ENCODE measurements at places on chromosomes 12 and 14. TPM values are rescaled to one million over a fixed set of nuclear protein-coding genes. Genes with fewer than 3 reads are reported as not detected.

Gene TAC3
- total RNA-seq: not detected

- DNase-seq: no peak
These were observed 27.3 kb downstream of the DAAM1 start for GRCh38 chr14:59215757-59216156.

DNA sequence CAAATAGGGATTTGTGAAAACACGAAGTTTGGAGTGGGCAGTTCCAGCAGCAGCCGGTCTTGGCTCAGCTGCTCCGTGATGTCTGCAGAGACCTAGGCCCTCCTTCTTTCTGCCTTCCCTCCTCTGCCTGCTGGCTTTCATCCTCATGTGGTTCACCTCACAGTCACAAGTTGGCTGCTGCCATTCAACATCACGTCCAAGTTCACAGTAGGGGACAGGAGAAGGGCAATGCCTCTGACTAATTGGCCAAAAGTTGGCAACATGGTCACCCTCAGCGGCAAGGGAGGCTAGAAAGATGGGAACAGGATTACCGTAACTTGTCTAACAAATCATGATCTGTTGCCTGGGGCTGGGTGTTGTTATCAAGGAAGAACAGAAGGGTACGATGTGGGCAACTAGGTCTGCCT is 7.8 kb upstream of the CACNA2D4 start:
- no peak for DNase-seq

DNA sequence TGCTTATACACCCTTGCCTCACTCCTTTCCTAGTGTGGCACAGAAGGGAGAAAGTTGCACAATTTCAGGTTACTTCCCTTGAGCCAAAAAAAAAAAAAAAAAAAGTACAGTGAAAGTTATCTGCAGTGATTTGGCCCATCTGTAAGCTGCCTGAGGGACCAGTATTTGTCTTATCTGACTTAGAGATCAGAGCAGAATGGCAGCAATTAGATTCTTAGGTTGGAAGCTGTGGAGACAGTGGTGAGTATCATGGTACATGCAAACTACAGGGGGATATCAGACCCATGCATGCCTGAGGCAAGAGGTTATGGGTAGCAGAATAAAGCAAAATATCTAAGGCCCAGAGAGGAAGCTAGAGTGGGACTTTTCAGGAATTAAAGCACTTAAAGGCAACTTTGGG is 1070.7 kb upstream of the NOVA1 start:
- no peak for DNase-seq

- DNase-seq: no peak
These were observed 20.5 kb upstream of the FBRSL1 start for GRCh38 chr12:132469423-132469822.

- no peak for DNase-seq
These were observed 2.9 kb upstream of the CALM1 start for GRCh38 chr14:90393966-90394365.

GRCh38 chr12:89983622-89984021 is 275.0 kb upstream of the ATP2B1 start:
- DNase-seq: no peak

Gene KRT75
- not detected for total RNA-seq

GRCh38 chr14:27528328-27528727 is 930.5 kb upstream of the NOVA1 start:
- DNase-seq: no peak

DNA sequence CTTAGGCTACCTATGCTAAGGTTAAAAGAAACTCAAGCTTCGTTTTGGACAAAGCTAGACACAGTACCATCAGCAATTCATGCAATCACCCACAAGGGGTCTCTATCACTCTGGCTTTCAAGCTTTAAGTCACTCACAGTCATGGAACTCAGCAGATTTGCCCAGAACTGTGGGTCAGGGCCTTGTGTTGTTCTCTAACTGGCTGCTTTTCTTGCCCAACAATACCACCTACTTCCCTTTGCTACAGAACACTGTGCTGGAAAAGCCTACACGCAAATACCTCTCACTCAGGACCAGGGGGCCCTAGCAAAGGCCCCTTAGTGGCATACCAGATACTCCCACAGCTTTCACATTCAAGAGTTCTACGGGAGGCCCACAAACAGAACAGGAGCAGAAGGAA is 9.1 kb downstream of the NEMP1 start:
- peak; percentile 76 for DNase-seq

DNA sequence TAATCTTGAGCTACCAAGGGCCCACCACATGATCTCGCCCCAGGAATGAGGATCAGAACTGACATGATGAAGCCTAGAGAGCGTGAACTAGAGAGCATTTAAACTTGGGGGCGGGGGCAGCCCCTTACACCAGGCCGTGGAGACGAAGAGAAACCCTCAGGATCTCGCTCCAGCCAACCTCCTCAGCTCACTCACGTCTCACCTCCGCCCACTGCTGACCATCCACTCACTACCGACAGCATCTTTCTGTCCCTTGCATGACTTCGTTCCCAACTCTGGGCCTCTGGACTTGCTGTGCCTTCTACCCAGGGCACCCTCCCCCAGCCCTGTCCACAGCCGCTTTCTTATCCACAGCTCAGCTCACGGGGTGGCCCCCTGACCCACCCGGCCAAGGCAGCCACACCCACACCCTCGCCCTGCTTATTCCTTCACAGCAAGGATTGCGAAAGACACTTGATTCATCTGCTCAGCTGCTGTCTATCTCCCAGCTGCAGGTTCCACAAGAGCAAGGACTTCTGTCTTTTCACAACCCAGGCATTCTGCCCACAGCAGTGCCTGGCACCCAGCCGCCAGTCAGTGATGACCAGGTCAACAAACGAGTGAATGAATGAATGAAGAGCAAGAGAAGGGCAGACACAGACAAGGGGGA is 6.4 kb downstream of the STX2 start:
- no peak for DNase-seq

Gene OTOGL
- 0.33 TPM for total RNA-seq

DNA sequence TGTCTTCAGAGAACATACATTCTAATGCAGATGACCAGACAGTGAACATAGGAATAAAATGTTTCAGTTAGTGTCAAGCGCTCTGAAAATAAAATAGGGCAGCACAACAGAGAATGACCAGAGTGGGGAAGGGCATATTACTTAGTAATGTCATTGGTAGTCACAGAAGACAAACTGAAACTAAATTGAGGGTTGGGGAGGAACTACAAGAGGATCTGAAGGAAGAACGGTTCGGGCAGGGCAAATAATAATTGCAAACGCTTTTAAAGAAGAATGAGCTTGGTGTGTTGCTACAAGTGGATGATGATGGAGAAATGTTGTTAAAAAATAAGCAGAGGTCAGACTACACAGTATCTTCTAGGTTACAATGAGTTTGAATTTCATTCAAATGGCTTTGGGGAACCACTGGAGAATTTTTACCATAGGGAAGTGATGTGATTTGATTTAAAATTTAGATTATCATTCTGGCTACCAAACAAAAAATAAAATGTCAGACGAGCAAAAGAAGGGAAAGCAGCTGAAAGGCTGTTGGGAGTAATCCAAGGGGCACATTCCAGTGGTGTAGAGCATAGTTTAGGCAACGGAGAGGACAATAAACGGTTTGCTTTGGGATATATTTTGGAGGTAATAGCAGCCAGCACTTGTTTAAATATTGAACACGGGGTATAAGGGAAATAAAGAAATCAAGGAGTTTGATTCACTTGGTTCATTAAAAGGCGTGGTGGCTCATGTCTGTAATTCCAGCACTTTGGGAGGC is 56.3 kb upstream of the SLC6A13 start:
- DNase-seq: no peak

GRCh38 chr14:81313775-81314429 is 86.2 kb downstream of the STON2 start:
- no peak for DNase-seq

DNA sequence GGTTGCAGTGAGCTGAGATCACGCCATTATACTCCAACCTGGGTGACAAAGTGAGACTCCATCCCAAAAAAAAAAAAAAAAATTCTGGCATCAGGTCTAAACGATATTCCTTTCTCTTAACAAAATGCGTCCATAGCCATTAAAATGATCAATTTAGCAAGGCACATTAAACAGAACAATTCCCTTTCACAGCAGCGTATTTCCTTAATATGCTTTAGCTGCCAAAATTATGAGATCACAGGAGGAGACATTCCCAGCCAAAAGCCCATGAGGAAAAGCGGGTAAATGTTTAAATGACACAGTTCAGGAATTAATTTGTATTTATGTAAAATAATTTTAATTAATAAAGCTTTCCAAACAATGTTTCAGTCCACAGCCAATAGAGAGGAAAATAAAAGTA is 43.0 kb upstream of the SELPLG start:
- DNase-seq: no peak

DNA sequence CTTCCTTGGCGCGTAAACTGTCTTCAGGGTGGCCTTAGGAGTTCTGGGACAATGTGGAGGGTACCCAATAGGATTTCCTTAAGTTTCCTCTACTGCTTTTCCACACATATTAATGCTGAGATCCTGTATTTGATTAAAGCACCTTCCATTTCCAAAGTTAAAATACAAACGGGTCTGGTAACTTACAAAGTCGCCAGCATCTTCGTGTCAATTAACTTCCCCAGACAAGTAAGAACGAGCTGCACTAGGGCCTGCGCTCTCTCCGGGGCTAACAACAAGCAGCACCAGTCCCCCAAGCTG is 130.9 kb downstream of the NDUFA12 start:
- no peak for DNase-seq

GRCh38 chr14:24710403-24711112 is 76.6 kb upstream of the GZMB start:
- peak; percentile 64 for DNase-seq

DNA sequence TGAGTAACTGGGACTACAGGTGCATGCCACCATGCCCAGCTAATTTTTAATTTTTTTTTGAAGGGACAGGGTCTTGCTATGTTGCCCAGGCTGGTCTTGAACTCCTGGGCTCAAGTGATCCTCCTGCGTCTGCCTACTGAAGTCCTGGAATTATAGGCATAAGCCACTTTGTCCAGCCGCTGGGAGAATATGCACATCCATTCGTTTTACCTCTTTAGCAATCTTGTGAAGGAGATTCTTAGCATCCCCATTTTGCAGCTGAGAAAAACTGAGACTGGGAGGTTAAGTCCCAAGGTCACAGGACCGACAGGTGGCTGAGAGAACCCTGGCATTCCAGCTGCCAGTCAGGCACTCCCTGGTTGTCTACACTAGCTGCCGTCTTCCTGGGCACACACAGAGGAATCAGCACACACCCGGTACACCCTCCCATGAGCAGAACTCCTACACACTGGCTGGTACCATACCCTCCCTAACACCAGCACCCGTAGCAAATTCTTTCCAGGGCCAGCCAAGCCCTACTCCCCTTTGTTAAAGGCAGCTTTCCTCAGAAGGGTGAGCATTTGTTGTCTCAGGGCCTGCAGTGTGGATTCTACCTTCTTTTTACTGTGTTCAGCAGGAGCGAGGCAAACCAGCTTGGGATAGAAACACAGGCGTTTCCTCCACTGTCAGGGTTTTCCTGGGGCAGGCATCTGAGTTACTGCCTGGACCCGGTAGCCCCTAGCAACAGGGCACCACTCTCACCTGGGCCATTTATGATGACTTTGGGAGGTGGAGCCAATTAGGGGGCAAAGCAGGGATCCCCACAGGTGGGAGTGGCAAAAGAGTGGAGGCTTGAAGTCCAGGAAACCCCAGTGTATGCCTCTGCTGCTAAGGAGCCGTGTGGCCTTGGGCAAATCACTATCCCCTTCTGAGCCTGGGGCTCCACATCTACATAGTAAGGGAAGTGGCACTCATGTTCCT is 70.2 kb downstream of the IRF2BPL start:
- DNase-seq: no peak

Gene TBX3
- total RNA-seq: 4.2 TPM

DNA sequence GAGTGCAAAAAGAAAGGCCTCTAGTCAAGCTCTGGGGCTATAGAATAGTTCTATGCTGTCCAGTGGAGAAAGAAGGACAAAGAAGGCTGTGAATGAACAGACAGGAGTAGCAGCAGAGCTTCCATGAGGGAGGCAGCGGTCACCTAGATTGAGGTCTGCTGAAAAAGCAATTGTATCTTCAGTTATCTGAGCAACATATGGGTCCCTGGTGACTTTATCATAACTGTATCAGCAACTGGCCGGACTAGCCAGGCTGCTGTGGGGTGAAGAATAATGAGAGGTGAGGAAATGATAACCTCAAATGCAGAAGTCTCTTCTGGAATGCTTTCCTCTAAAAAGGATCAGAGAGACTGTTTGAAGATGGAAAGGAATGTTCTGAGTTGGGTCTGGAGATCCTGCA is 971.3 kb upstream of the TMEM132C start:
- no peak for DNase-seq

DNA sequence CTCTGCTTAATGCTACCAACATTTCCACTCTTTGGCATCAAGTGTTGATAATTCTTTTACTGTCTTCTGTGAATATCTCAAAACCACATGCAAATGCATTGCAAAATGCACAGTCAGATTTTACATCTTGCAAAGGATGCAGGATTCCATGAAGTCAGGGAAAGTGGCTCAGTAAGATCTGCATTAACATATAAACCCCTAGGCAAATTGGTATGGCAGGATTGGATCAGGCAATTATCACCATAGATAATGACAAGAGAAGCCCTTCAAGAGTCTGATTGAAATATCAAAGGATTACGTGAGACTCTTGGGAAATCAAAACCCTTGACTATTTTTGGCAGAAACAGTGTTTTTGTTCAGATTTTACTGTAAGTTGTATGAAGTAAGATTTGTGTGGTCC is 71.0 kb downstream of the TMTC2 start:
- no peak for DNase-seq

Gene EIF2S3B
- total RNA-seq: 0.26 TPM

Gene ADAM21
- 0.52 TPM for total RNA-seq

GRCh38 chr12:68630050-68630449 is 19.4 kb downstream of the RAP1B start:
- DNase-seq: no peak

DNA sequence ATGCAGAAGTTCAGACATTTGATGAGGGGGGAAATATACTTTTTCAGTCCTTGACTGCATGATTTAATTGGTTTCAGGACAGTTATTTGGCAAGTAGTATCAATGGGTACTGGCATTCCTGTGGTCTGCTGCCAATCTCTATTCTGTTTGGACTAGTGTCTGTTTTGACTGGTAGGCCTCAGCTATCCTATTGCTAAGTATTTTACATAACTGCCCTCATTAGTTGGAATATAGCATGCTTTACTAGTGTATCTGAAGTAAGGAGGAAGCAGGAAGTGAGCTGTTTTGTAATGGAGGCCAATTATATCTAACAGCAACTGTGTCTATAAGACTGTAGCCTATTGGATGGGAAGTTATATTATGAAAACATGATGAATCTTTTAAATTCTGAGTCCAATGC is 104.3 kb downstream of the FLRT2 start:
- no peak for DNase-seq

Gene IFNG
- total RNA-seq: not detected

DNA sequence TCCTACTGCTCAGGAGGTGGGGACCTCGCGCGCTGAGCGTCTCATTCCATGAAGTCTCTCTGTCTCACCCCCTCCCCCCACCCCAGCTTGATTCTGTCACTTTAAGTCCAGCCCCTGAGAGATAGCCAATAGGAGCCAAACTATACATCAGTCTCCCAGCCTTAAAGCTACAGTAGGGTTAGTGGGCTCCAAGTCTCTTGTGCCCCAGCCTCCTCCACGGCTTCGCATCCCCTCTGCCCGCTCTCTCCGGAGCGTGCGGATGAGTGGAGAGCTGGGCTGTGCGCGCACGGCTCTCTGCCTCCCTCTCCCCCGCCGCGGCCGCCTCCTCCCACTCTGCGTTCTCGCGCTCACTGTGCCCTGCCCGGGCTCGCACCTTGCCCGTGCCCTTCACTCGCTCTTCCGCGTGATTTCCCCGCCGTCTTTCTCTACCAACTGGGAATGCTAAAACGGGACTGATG is at the start of gene ESRRB:
TSS of gene ESRRB (plus strand) at position 191 of the 458 bp plus-strand sequence. CDS start at position 456, 265 bp downstream.
- DNase-seq: peak; percentile 21

Gene AP4S1
- total RNA-seq: 13.7 TPM

Gene TDG
- 17.5 TPM for total RNA-seq

Gene KRT80
- total RNA-seq: 11.9 TPM

- DNase-seq: peak; percentile 77
These were observed 19.8 kb downstream of the GALNT6 start for GRCh38 chr12:51371295-51371953.

Measured in body of pancreas (tissue), 4 donors.